ENCODE measurements at places on chromosomes 1 and 21. TPM values are rescaled to one million over a fixed set of nuclear protein-coding genes. Genes with fewer than 3 reads are reported as not detected.

TMEM269 gene
- 0.05 TPM for polyA plus RNA-seq

LCE3E gene
- polyA plus RNA-seq = not detected

NES gene
- polyA plus RNA-seq = 38.2 TPM

CD101 gene
- polyA plus RNA-seq = 1.3 TPM

NID1 gene
- polyA plus RNA-seq = 207 TPM

CAMSAP2 gene
- polyA plus RNA-seq = 15.2 TPM

LORICRIN gene
- not detected for polyA plus RNA-seq

ORC1 gene
- 0.48 TPM for polyA plus RNA-seq

GBP4 gene
- 10.1 TPM for polyA plus RNA-seq

C8B gene
- polyA plus RNA-seq = 0.19 TPM

MX2 gene
- 8.2 TPM for polyA plus RNA-seq

RNU1-1 gene
- polyA plus RNA-seq = not detected

SEC16B gene
- polyA plus RNA-seq = 2.7 TPM

SLC44A3 gene
- 9.4 TPM for polyA plus RNA-seq

SIPA1L2 gene
- polyA plus RNA-seq = 11.8 TPM

WNT4 gene
- polyA plus RNA-seq = 3.9 TPM

GRCh38 chr1:176643536-176643935 is 180.6 kb downstream of the PAPPA2 start:
- no peak for DNase-seq

GRCh38 chr1:62716397-62716796 is 28.2 kb upstream of the DOCK7 start:
- no peak for DNase-seq

DNA sequence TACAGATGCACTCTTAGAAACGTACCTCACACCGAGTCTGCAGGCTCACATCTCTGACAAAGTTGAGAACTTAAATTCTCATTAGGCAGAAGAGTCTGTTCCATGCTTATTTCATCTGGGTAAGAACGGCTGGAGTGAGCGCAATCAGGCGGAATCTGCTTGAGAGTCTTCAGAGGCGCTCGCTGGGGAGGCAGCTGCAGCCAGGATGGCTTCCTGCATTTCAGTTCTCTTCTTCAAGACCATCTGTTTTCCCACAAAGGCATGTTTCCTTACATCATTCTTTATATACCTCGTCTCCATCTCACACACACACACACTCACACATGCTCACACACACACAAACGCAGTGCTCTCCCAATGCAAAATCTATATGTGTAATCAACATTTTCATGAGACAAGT is 497.1 kb downstream of the AJAP1 start:
- DNase-seq = no peak

DNA sequence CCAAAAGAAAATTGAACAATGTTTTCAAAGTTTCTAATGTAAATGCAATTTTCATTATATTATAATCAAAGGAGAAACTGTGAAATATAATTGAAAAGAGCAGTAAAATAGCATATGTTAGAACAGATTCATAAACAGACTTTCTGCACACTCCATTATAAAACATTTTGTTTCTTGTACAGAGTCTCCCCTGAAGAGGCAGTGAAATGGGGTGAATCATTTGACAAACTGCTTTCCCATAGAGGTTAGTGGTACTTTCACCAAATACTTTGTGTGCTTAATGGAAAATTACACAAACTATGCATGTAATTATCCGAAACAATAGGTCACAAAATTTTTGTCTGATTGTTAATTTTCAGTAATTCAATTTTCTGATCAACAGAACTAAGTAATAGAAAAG is 1.9 kb downstream of the RGS18 start:
- no peak for DNase-seq

DNA sequence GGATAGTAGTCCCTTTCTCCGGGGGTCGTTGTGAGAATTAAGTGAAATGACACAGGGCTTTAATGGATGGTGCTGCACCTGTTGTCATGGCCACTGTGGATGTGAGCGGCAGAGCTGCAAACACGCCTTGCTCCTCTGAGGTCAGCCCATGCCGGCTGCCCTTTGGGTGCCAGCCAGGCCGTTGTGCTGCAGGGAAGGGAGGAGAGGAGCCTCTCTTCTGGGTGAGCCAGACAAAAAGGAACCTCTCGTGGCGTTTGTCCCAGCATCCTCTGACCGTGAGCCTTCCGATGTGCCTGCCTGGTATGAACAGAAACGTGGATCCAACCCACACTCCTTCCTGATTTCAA is 383.0 kb upstream of the VAMP3 start:
- DNase-seq = no peak

- DNase-seq = no peak
These were observed 159.9 kb downstream of the ACTL8 start for GRCh38 chr1:17914987-17915386.

DNA sequence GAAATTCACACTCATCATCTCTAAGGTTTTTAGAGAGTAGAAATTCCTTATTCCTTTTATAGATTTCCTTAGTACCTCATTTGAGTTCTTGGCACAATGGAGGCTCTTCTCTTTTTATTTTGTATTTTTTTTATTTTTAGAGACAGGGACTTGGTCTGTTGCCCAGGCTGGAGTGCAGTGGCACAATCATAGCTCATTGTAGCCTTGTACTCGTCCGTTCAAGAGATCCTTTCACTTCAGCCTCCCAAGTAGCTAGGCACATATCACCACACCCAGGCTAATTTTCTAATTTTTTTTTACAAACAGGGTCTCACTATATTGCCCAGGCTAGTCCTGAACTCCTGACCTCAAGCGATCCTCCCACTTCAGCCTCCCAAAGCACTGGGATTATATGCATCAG is 29.6 kb downstream of the RGL1 start:
- no peak for DNase-seq

GRCh38 chr1:39872698-39873097 is 10.6 kb downstream of the TRIT1 start:
- DNase-seq = no peak

GRCh38 chr1:30061292-30062220 is 661.8 kb downstream of the MATN1 start:
- DNase-seq = no peak

DNA sequence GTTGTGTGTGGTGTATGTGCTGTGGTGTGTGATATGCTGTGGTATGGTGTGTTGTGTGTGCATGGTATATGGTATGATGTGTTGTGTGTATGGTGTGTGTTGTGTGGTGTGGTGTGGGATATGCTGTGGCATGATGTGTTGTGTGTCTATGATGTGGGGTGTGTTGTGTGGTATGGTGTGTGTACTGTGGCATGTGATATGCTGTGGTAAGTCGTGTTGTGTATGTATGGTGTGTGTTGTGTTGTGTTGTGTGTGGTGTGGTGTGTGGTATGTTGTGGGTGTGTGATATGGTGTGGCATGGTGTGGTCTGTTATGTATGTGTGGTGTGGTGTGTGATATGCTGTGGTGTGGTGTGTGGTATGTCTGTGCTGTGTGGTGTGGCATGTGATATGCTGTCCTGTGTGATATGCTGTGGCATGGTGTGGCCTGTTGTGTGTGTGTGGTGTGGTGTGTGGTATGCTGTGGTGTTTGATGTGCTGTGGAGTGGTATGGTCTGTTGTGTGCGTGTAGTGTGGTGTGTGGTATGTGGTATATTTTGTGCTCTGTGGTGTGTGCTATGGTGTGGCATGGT is 318.0 kb downstream of the PTPRU start:
- DNase-seq = no peak

DNA sequence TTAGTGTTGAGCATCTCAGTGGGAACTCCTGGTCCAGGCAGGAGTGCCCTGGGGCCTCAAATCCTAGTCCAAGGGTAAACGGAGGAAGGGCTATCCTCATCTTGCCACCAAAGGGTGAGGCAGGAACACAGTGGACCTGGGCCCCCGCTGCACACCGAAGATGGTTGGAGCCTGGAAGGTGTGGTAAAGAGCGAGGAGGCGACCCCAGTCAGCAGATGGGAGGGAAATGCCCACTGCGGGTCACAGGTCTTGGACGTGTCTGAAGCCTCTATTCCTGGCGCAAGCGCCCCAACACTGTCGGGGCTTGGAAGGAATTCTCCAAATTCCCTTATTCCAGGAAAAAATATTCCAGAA is 38.5 kb upstream of the SYNC start:
- DNase-seq = no peak

GRCh38 chr21:38679534-38679933 is 126.2 kb upstream of the ETS2 start:
- no peak for DNase-seq

- DNase-seq = no peak
These were observed 404.3 kb upstream of the BEND5 start for GRCh38 chr1:49181033-49181432.

- no peak for DNase-seq
These were observed 307.8 kb upstream of the USP25 start for GRCh38 chr21:15421947-15422346.

DNA sequence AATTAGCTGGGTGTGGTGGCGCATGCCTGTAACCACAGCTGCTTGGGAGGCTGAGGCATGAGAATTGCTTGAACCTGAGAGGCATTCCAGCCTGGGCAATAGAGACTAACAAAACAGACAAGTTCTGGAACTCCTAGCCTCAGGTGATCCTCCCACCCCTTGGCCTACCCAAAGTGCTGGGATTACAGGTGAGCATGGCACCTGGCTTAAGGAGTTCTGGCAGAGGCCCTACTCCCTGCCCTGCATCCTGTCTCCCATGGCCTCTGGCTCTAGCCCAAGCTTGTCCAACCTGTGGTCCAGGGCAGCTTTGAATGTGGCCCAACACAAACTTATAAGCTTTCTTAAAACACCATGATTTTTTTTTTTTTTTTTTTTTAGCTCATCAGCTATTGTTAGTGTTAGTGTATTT is 20.4 kb downstream of the TOMM20 start:
- DNase-seq = no peak

GRCh38 chr21:41703857-41704501 is 62.9 kb downstream of the RIPK4 start:
- DNase-seq = no peak

GRCh38 chr1:26761217-26761616 is 26.5 kb upstream of the PIGV start:
- DNase-seq = no peak

Data from urinary bladder (tissue), 4 donors.